CD4-positive, CD25-positive, alpha-beta regulatory T cell (primary cell): ENCODE measurements at places on chromosomes 6 and 20. TPM values are rescaled to one million over a fixed set of nuclear protein-coding genes. Genes with fewer than 3 reads are reported as not detected.

LY6G5B gene
- total RNA-seq = 38.8 TPM

DNA sequence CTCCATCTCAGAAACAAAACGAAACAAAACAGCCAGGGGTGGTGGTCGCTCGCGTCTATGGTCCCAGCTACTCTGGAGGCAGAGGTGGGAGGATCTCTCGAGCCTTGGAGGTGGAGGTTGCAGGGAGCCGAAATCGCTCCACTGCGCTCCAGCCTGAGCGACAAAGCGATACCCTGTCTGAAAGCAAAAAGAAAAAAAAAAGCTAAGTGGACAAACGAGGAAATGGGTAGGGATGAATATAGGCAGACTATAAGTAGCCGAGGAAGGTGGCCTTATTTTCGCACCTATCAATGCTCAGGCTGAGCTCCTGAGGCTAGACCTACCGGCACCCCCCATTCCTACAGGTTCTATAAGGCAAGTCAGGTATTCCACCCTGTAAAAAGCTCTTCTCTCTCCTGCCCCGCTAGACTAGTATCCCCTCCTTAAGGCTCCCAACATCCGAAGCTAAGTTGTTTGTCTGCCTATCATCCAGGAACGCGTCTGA, 650 bp upstream of the CASP8AP2 start:
- peak overlapping the region; percentile 88 for H3K27ac ChIP-seq
- no peak for DNase-seq
- H3K27me3 ChIP-seq = no peaks in the 10 kb centered on the region
- peaks cover 15% of the 10 kb centered on the region for H3K36me3 ChIP-seq
- H3K4me3 ChIP-seq = peak overlapping the region; percentile 90

PXMP4 gene
- 5.3 TPM for total RNA-seq

GRCh38 chr6:118565311-118565960, 17.3 kb downstream of the PLN start:
- no peaks in the 10 kb centered on the region for H3K27me3 ChIP-seq
- H3K36me3 ChIP-seq = peaks cover 8% of the 10 kb centered on the region
- H3K4me1 ChIP-seq = peaks cover 12% of the 10 kb centered on the region
- DNase-seq = no peak
- H3K4me3 ChIP-seq = no peak overlapping the region

DSP gene
- not detected for total RNA-seq

- no peaks in the 10 kb centered on the region for H3K36me3 ChIP-seq
- no peak overlapping the region for H3K4me3 ChIP-seq
Observed at GRCh38 chr20:57220337-57221145, 45.9 kb downstream of the BMP7 start.

ARFGEF2 gene
- 22.1 TPM for total RNA-seq

- H3K27ac ChIP-seq = peak overlapping the region; percentile 74
- peaks cover 91% of the 10 kb centered on the region for H3K4me1 ChIP-seq
- DNase-seq = peak; percentile 22
- H3K4me3 ChIP-seq = peak overlapping the region; percentile 33
Observed at GRCh38 chr20:44646023-44646640, 5.4 kb downstream of the ADA start.

DNA sequence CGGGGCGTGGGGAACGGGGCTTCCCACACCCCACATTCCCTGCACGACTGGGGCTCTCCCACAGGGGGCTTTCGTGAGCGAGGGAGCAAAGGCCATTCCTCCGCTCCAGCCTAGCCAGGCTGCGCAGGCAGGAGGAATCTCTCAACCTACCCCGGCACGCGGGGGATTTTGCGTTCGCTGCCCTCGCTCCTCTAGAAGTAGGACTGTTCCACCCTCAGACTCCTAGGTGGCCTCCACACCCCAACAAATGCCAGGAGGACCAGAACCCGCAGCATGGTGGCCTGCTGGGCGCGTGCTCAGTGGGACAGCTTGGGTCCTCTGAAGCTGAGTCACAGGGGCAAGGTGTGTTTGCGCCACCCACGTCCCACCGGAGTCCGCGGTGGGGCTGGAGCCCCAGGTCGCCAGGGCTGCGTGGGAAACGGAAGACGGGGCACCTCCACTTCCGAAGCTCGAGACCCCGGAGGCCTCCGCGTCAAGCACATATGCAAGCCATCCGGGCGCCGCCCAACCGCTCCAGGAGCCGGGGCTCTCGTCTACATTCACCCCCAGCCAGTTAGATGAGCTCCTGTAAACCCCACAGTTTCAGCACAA, 1938.5 kb upstream of the DEFB115 start:
- no peak overlapping the region for H3K27ac ChIP-seq
- H3K4me1 ChIP-seq = no peaks in the 10 kb centered on the region
- H3K27me3 ChIP-seq = no peaks in the 10 kb centered on the region
- DNase-seq = no peak
- H3K36me3 ChIP-seq = no peaks in the 10 kb centered on the region

DNA sequence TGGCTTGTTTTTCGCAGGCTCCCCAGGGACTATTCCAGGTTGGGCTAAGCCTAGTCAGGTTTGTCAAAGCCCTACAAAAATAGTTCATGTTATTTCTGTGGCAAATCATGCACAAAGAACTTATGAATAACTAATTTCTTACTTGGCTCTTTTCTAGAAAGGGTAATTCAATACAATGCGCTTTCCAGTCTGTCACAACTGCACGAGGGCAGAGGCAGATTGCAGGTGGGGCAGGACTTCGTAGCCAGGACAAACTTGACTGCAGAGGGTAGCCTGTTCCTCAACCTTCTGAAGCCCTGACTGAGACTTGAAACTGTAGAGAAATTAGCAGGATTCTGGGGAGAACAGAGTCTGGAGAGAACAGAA, 253.5 kb downstream of the QKI start:
- no peak for DNase-seq
- H3K36me3 ChIP-seq = no peaks in the 10 kb centered on the region
- no peak overlapping the region for H3K4me3 ChIP-seq
- no peaks in the 10 kb centered on the region for H3K4me1 ChIP-seq
- peaks cover 3% of the 10 kb centered on the region for H3K27me3 ChIP-seq

MBOAT1 gene
- total RNA-seq = 26.4 TPM

DNA sequence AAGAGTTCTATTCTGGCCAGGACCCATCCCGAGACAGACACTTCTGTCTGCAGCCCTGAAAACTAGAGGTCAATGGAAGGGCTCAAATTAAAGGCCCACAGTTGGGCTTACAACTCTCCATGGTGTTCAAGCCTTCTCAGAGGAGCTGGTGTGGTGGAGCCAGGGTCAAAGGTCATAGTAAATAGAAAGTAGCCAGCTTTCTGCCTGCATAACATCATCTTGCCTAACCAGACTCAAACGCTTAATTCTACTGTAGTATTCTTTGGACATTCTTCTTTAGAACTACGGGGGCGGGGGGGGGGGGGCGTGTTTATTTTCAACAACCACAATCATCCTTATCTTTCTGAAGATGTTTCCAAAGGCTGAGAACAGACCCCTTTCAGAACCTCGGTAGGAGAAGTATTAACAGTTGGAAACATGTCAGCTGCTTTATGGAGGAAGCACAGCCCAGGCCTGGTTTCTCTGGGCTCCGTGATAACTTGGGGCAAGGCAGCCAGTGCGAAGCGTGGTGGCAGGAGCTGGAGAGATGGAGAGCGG, 1.5 kb upstream of the RREB1 start:
- peak overlapping the region; percentile 68 for H3K27ac ChIP-seq
- H3K27me3 ChIP-seq = no peaks in the 10 kb centered on the region
- DNase-seq = no peak
- H3K4me1 ChIP-seq = peaks cover 29% of the 10 kb centered on the region
- H3K36me3 ChIP-seq = no peaks in the 10 kb centered on the region

PROKR2 gene
- not detected for total RNA-seq

DNA sequence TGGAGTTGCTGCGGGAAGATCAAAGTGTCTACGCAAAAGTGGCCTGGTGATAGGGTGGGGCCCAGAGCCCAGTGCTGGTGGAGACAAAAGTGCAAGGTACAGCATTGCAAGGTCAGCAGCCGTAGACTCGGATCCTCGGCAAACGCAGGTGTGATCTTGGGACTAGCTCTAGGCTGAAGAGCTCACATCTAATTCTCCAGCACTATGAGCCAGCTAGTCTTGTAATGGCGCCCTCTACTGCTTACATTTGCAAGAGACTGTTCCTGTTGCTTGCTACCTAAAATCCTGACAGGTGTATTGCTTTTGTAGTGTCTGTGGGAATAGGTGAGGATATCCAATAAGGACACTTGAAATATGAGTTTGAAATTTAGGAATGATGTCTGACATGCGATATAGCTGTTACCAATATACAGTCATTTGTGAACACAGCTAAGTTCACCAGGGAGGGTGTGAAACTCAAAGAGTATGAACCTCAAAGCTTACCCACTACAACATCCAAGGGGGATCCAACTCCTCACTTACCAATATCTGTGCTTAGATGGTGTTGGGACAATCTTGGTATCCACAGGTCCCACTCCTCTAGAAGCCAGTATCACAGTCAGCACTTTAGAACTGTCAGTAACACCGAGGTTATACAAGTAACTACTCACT, 58.4 kb downstream of the PDE7B start:
- no peak overlapping the region for H3K27ac ChIP-seq
- H3K36me3 ChIP-seq = no peaks in the 10 kb centered on the region
- no peaks in the 10 kb centered on the region for H3K27me3 ChIP-seq
- DNase-seq = peak; percentile 36
- peaks cover 3% of the 10 kb centered on the region for H3K4me1 ChIP-seq
- no peak overlapping the region for H3K4me3 ChIP-seq

DNA sequence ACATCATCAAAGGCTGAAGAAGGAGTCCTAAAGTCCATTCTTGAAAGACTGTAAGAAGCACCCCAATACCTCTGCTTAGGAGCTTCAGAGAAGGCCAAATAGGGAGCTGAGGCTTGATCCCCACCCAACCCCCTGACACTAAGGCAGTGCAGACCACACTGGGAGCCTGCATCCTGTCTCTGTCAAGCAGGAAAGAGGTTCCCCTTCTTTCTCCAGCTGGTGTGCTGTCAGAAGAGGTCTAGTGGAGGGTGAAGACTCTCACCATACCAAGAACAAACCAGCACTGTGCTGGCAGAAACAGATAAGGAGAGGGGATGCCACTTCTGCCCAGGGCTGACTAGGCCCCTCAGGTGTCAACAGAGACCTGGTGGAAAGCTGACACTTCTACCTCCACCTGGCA, 19.9 kb downstream of the GZF1 start:
- H3K36me3 ChIP-seq = peaks cover 29% of the 10 kb centered on the region
- no peaks in the 10 kb centered on the region for H3K4me1 ChIP-seq
- H3K4me3 ChIP-seq = no peak overlapping the region
- no peaks in the 10 kb centered on the region for H3K27me3 ChIP-seq

DNA sequence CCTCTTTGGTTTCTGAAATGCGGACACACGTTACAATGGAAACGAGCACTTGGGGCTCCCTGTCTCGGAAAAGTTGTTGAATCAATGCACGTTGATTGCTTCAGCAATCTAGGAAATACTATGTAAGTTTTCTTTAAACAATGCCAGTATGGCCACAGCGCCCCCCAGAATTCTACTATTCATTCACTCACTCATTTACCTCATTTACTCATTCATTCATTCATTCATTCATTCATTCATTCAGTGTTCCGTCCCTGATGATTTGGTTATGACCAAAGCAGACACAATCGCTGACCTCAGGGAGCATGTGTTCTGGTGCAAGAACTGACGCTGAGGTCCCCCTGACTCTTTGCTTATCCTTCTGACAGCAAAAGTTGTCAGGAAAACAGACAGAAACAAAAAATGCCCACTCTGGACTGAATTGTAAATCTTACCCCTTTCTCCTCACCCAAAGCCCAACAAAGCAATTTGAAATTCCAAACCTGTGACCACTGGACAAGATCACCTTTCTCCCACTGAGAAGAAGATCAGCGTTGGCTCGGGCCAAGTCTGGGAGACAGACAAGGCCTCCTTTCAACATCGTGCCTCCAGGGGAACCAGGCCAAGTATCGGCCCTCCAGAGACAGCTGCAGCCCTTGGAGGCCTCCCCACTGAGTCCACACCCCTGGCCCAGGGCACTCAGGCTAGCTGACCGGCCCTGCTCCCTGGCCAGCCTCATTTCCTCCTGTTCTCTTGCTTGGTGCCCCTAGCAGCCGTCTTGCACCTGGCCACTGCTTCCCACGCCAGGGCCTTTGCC, 15.0 kb upstream of the PMEPA1 start:
- no peaks in the 10 kb centered on the region for H3K36me3 ChIP-seq
- no peaks in the 10 kb centered on the region for H3K4me1 ChIP-seq
- no peak overlapping the region for H3K4me3 ChIP-seq
- DNase-seq = no peak
- no peak overlapping the region for H3K27ac ChIP-seq

GRCh38 chr20:24829649-24830370, 119.3 kb upstream of the CST7 start:
- H3K27me3 ChIP-seq = no peaks in the 10 kb centered on the region
- H3K27ac ChIP-seq = no peak overlapping the region
- no peaks in the 10 kb centered on the region for H3K4me1 ChIP-seq
- DNase-seq = no peak

GRCh38 chr20:19254956-19255355, 42.5 kb downstream of the SLC24A3 start:
- no peaks in the 10 kb centered on the region for H3K4me1 ChIP-seq
- no peaks in the 10 kb centered on the region for H3K27me3 ChIP-seq
- H3K4me3 ChIP-seq = no peak overlapping the region
- no peaks in the 10 kb centered on the region for H3K36me3 ChIP-seq

DNA sequence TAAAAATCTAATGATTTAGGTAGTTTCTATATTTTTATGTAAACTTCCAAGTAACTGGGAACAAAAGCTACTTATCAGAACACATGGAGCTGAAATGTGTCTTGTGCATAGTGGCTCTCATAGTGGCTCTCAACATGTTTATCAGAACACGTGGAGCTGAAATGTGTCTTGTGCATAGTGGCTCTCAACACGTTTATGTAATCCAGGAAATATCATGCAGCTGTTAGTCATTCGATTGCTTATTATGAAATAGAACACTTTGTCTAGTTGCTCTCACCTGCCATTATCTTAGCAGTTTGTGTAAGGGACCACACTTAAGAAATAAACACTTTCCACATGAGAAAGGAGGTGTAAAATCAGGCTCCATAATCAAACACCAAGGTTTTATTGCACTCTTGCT, 119.2 kb upstream of the ASCC3 start:
- H3K4me3 ChIP-seq = no peak overlapping the region
- no peak for DNase-seq
- H3K36me3 ChIP-seq = no peaks in the 10 kb centered on the region
- H3K27ac ChIP-seq = no peak overlapping the region
- H3K27me3 ChIP-seq = no peaks in the 10 kb centered on the region

DNA sequence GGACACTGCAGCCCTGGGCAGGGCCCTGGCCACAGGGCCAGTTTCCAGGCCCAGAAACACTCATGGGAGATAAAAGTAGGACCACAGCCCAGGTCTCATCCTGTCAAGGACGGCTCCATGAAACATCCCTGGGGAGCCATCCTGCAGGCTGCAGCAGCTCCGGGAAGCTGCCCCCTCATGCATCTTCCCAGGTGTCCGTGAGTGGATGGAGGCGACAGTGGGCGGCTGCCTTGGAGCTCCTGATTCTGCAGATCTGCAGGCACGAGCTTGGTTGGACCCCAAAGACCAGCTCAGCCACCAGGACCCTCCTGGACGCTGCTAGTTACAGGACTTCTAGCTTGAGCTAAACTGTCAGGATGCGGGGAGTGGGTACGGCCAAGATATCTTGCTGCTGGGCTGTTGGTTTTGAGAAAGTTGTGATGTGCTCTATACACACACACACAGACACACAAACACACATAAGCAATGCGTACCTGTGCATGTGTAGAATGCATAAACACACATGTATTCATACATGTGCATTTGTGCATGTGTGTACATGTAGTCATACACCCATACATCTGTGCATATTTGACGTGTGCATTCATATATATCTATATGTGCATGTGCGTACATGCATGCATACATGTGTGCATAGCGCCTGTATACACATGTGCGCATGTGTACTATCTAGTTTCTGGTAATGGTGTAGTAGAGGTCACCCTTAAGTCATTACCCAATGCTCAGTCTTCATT, 297.8 kb downstream of the TAF4 start:
- no peak overlapping the region for H3K4me3 ChIP-seq
- H3K4me1 ChIP-seq = no peaks in the 10 kb centered on the region
- H3K27ac ChIP-seq = no peak overlapping the region
